Activated CD8-positive, alpha-beta memory T cell treated with anti-CD3 and anti-CD28 coated beads, Interleukin-2, amount 50 U/mL, for 4 hours (primary cell): ENCODE measurements at places on chromosomes 3 and 15.

GRCh38 chr3:84998545-84998944 is 39.8 kb downstream of the CADM2 start:
- no peak for DNase-seq

- DNase-seq: no peak
These were observed 153.4 kb upstream of the SMAD3 start for GRCh38 chr15:66912001-66912400.

DNA sequence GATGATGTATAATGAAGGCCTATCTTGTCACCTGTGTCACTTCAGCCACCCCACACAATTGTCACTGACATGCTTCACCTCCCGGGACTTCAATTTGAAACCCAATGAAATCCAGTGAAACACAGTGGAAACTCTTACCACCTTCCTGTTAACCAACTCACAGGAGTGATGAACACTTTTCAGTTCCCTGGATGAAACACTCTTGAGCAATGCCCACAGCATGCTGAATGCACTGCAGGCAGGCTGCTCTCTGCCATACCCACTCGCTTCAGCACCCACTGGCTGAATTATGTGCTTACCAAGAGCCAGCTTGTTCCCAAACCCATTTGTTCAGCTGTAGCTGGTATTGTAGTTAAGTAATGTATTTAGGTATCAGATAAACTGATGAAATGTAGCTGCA is 47.0 kb downstream of the MAP2K1 start:
- no peak for DNase-seq

DNA sequence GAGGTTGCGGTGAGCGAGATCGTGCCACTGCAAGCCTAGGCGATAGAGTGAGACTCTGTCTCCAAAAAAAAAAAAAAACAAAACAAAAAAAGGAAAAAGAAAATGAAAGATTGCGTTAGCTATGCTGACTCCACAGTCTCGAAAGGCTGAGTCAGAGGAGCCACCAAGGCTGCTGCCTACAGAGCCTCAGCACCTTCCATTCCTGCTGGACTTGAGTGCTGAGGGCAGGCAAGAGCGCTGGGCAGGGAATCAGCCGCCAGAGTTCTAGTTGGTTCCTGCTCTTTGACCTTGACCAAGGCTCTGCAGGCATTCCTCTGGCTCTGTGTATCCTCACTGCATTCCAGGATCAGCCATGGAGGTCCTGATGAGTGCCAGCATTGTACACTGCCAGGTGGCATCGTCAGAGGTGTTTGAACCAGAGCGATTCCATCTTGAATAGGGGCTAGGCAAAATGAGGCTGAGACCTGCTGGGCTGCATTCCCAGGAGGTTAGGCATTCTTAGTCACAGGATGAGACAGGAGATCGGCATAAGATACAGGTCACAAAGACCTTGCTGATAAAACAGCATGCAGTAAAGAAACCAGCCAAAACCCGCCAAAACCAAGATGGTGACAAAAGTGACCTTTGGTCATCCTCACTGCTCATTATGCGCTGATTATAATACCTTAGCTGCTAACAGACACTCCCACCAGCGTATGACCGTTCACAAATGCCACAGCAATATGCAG is 5.9 kb downstream of the MESP2 start:
- DNase-seq: no peak

- no peak for DNase-seq
These were observed 127.4 kb upstream of the MLF1 start for GRCh38 chr3:158443632-158444031.

DNA sequence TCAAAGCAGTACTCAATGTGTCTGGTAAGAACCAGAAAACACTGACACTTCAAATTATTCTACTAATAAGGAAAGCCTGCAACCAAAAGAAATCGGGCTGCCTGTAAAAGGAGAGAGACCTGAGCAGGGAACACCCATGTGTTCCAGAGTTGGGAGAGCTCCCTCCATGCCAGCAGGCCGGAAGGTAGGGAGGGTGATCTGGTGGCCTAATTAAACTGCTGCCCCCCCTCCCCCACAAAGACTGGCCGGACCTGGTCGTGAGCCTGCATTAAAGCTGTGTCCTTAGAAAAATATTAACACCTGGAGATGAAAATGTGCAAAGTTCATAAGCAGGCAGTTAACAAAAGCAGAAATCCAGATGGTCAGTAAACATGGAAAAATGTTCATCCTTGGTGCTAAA is 170.6 kb upstream of the BHLHE40 start:
- DNase-seq: no peak

DNA sequence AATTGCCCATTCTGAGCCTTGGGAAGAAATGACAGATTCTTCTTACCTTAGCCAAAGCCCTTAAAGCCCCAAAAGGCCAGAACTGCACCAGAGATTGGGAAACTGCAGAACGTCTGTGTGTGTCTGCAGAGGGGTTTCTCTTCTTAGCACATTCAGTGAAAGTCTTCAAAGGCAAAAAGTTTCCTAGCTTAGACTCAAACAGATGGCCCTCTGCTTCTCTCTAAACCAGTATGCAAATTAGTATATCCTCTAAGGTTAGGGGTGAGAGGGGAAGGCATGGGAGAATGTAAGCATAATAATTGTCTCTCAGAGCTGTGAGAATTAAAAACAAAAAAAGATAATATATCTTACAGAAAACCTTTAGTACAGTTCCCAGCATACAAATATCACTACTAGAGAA is 334.0 kb upstream of the MCTP2 start:
- DNase-seq: no peak

- DNase-seq: peak; percentile 27
These were observed 113.9 kb downstream of the POLQ start for GRCh38 chr3:121431726-121432517.

DNA sequence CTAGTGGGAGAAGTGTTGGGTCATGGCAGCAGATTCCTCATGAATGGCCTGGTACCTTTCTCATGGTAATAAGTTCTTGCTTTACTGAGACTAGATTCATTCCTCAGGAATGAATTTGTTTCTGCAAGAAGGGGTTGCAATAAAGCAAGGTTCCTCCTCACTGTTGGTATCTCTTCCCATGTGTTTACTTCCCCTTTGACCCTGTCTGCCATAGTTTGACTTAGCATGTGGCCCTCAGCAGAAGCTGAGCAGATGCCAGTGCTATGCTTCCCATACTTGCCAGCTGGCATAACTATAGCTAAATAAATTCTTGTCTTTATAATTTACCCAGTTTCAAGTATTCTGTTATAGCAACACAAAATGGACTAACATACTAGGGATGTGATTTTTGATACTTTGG is 163.6 kb upstream of the COL8A1 start:
- DNase-seq: no peak

GRCh38 chr3:159229116-159229680 is 427.3 kb downstream of the MFSD1 start:
- DNase-seq: no peak

DNA sequence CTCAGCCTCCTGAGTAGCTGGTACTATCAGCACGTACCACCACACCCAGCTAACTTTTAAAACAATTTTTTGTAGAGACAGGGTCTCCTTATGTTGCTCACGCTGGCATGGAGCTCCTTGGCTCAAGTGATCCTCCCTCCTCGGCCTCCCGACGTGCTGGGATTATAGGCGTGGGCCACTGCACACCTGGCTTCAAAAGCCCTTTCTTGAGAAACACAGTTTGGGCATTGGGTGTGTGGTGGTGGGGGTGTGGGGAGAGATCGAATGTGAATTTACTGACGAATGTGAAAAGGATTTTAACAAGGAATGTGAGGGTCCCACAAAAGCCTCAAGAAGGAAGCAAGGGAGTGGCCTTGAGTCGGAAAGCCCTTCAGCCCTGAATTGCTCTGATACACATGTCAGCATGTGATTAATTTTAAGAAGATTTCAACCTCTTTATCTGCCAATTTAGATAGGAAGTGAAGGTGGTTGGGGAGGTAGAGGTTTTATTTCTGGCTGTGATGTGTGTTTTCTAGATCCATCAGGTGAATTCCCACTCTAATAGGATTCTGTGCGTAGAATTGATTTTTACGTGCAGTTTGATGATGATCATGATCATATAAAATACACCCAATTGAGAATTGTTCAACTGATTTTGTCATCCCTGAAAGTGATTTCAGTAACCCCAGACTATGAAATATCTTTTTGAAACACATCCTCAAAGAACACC is 1.1 kb downstream of the CCR4 start:
- DNase-seq: no peak

GRCh38 chr3:23325466-23326065 is 122.4 kb downstream of the UBE2E2 start:
- DNase-seq: no peak

- peak; percentile 81 for DNase-seq
These were observed 29.2 kb downstream of the AP3B2 start for GRCh38 chr15:82680200-82681102.

- DNase-seq: no peak
These were observed 342.9 kb downstream of the THSD4 start for GRCh38 chr15:71458089-71458660.

DNA sequence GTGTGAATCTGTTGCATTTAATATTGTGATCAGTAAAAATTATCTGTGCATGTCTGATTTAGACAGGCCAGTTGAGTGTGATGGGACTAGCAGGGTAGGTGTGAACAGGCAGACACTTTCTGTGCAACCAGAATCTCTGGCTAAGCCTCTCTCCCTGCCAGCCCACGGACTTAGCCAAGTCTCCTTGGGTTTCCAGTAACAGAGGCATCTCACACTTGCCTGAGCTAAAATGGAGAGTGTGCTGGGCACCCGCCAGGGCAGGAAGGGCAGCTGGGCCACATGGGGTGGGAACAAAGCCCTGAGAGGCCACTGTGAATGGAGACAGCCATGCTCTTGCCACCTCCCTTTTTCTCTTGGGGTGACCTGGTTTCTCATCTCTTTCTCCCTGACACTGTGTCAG is 12.5 kb upstream of the RPS27L start:
- DNase-seq: no peak

- DNase-seq: no peak
These were observed 293.9 kb downstream of the CADM2 start for GRCh38 chr3:85252686-85253085.

GRCh38 chr15:62307551-62307950 is 142.5 kb upstream of the C2CD4B start:
- no peak for DNase-seq

GRCh38 chr3:72312339-72312738 is 527.4 kb upstream of the PROK2 start:
- no peak for DNase-seq

DNA sequence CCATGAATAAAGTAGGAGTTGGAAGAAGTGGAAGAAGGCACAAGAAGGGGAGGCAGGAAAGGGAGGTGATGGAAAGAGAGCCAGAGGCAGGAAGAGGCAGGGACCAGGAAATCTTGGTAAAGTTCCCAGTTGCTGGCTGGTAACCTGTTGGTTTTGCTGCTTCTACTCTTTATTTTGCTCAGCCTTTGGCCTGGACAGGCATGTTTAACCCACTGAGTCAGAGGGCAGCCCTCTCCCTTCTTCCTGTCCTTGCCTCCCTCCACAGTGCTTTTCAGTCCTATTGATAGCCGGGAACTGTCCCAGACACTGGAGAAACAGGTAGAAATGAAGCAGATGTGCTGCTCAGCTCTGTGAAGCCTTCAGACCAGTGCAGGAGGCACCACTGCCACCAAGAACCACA is 43.4 kb upstream of the APEH start:
- no peak for DNase-seq

- no peak for DNase-seq
These were observed 14.5 kb downstream of the LAMP3 start for GRCh38 chr3:183148056-183148455.

- no peak for DNase-seq
These were observed 162.9 kb upstream of the FAM3D start for GRCh38 chr3:58829321-58830000.

DNA sequence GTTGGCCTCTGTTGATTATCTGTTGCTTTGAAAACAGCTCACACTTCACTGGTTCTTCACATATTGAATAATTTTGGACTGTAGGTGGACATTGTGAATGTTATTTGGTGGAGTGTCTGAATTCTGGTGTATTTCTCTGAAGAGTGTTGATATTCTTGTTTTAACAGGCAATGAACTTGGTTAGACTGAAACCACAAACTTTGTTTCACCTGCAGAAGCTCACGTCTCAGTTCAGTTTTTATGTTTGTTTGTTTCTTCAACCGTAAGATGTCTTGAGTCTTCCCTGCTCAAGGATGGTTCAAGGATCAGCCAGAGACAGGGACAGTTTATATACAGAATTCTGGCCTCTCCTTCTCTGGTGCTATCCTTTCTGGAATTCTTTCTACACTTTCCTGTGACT is 43.6 kb downstream of the C3orf20 start:
- no peak for DNase-seq

GRCh38 chr3:197706658-197707057 is 30.0 kb downstream of the RUBCN start:
- DNase-seq: no peak

- no peak for DNase-seq
These were observed 1347.2 kb downstream of the ROBO1 start for GRCh38 chr3:78420611-78421010.

DNA sequence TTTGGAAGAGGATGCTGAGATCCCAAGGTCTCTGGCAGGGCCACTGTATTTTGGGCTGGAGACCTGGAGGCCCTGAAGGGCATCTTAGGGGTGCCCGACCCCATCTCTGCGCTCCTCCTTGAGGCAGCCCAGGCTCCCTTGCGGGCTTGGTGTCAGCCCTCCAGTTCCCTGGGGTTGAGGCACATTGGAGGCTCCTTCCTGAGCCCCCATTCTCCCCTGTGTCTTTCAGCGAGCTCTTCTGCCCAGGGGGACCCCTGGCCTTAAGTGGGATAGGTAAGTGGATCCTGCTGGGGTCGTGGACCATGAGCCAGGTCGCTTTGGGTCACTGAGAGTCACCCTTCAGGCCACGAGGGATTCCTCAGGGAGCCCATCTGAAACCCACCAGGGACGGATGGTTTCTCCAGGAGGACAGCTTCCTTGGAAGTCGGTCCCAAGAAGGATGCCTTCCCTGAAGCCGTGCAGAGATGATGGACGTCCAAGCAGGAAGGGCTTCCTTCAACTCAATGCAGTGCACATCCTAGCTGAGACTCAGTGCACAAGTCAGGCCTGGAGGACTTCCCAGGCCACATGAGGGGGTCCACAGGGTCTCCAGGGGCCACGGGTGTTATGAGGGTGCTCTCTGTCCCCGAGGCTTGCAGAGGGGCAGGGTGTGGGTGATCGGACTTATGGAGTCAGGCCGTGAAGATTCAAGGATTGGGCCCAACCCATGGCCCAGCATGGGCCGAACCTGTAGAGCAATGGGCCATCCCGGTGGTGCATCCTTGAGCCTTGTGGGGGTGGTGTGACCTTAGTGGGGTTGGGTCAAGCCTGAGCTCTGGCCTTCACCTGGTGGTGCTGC is 224.3 kb downstream of the SNRPN start:
- peak; percentile 4 for DNase-seq

DNA sequence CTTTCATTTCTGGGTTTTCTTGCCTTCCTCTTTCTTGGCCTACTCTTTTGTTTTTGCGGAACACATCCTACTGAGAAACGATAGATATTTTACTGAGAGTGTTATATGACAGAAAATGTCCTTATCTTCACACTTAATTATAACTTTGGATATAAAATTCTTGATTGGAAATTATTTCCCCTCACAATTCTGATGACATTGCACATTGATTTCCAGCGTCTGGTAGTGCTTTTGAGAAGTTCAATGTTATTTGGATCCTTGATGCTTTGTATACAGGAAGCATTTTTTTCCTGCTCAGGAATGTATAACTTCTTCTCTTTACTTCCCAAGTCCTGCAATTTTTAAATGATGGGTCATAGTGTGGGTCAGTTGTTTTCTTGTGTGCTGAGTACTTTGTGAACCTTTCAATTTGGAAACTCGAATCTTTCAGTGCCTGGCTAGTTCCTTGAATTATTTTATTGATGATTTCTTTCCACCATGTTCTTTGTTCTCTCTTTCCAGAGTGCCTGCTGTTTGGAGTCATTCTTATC is 183.9 kb downstream of the PDCD6IP start:
- no peak for DNase-seq
